NCI-H2171 (cell line): ENCODE measurements at places on chromosomes 11 and 22.

DNA sequence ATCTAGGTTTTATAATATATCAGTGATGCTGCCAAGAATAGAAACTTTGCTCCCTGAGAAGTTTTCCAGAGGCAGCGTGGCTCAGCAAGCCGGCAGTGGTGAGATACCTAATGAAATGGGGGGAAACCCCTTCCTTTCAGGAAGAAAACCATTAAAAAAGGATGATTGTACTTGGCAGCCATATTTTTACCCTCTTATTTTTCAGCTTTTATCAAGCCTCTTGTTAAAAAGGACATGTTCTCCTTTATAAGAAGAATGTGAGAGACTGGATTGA, 9.0 kb upstream of the ME3 start:
- DNase-seq, result no peak

- DNase-seq, result no peak
Measured at GRCh38 chr22:21755851-21756284, 20.3 kb upstream of the YPEL1 start.

DNA sequence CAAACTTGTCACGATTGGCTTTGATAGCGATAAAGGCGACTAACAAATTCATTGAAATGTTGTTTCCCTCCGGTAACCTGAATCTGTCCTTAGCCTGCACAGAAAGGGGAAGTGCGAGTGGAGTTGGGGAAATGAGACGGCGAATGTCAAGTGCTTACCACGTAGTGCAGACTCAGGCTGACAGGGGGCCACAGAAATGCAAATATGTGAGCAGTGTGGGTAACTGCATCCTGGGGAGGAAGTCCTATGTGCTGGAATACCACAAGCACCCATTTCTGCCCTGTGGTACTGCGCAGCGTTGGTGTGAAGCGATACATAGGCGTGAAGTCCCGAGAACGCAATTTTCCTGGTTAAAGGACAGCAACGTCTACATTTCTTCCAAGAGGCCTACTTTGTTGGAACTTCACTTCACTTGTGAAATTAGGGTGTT, 869 bp upstream of the EIF4ENIF1 start:
- peak; percentile 5 for DNase-seq

DNA sequence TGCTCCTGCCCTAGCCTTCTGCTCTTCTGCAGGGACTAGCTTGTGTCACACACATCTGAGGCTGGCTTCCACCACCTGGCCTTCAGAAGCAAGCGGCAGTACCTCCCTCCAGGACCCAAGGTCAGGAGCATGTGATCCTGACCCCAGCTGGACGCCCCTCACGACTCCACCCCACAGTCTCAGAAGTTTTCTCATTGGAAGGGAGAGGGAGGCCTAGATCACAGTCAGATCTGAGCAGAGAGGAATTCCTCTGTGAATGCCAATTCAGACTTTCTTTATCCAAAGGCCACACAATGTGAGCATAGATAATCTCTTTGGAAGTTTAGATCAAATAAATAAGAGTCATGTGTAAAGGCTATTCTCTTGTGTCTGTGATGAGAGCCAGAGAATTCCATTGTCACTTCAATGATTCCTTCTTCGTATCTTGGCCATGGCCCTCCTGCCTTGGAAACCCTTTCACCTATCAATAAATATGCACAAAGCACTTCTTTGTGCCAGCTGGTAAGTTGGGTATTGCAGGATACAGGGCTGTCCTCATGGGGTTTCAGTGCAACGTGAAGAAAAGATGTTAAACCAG, 142.9 kb downstream of the SNX19 start:
- DNase-seq, result no peak

GRCh38 chr22:49655168-49655812, 172.4 kb downstream of the BRD1 start:
- DNase-seq, result no peak

- no peak for DNase-seq
Measured at GRCh38 chr11:107359701-107360100, 97.9 kb downstream of the CWF19L2 start.

DNA sequence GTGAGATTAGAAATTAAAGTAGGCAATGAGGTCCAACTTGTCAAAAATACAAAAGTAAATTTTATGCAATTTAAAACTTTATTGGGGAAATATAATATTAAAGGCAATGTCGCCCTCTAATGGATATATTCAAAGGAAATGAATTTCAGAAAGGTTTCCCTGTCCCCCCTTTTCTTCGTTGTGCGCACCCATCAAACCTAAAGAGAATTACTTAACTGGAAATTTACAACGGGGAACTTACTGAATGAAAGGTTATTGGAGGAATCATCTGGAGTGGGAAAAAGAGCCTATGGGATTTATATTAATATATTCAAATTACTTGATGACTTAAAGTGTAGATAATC, 1.7 kb upstream of the ABTB2 start:
- DNase-seq, result no peak

DNA sequence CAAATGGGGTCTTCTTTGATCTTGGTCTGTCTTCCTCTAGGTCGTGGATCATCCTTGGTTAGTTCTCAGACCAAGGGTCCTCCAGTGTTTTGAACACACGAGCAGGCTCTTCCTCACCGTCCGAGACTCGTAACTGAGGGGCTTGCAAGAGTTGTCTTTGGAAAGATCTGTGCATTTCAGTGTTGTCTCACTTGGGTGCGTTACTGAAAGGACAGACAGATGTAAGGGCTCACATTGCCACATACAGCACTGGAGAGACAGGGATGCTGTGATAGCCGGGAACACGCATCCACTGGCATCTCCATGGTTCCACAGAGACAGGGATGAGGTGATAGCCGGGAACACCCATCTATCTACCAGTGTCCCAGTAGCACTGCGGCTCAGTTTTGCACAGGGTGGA, 15.7 kb downstream of the GLB1L2 start:
- no peak for DNase-seq

DNA sequence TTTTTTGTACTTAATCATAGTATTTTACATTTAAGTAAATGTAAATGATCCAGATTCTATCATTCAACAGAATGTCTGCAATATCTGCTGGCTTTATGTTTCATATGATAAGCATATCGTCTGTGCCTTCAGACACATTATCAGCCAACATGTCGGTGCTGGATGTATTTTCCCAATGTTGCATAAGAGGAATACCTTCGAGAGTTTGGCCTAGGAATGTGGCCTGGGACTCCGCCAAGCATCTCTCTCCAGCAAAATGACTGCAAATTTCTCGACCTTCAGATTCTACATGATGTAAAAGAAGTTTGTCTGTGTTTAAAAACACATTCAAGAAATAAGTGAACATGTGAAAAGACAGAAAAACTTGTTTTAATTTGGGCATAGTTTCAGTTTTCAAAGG, 6.9 kb downstream of the BDNF start:
- DNase-seq, result no peak

GRCh38 chr11:8784954-8785353, 102.4 kb downstream of the RPL27A start:
- DNase-seq, result no peak

DNA sequence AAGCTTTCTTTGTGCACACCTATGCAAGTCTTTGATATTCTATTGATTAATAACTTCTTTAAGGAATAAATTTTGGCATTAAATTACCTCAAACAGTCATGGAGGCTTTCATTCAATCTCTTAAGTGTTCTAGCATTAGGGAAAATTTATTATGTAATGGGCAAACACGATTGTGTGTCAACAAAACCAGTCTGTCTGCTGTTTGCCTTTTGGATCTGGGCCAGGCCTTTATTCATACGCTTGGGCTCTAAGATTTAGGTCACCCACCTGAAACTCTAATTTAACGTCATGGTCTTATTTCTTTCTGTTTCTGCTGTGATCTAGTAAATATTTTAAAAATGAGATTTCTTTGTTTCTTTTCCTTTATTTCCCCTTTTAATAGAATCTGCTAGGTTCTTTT, 1270.6 kb downstream of the LRRC4C start:
- no peak for DNase-seq

DNA sequence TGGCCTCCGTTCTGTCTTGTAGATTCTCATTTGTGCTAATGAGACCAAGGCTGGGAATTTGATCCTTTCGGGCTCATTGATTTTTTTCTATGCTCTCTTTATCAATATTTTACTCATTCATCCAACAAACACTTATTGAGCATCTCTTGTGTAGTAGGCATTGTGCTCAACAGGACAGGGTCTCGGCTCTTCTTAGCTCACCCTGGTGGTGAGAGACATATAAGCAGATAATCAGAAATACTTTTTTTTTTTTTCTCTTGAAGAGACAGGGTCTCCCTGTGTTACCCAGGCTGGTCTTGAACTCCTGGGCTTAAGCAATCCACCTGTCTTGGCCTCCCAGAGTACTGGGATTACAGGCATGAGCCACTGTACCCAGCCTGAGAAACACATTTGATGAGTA, 48.0 kb upstream of the SLC5A1 start:
- DNase-seq, result no peak

DNA sequence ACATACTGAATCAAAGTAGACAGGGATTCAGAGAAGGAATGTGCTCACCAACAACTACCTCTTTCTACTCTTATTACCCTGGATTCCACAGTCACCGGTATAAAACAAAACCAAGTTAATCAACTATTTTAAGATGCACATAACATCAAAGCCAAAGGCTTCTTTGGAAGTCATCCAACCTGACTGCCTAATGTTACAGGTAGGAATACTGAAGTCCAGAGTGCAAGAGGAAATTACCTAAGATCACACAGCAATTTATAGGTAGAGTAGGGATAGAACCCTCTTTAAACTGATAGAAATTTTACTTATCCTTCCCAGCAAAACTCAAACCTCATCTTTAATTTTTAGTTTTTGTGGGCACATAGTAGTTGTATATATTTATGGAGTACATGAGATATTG, 76.3 kb downstream of the PAK1 start:
- no peak for DNase-seq

GRCh38 chr11:113528982-113529381, 53.8 kb upstream of the DRD2 start:
- DNase-seq, result no peak
